ENCODE measurements at places on chromosomes 13 and 19. TPM values are rescaled to one million over a fixed set of nuclear protein-coding genes. Genes with fewer than 3 reads are reported as not detected.

The LILRB3 gene
- total RNA-seq, result 2.1 TPM

DNA sequence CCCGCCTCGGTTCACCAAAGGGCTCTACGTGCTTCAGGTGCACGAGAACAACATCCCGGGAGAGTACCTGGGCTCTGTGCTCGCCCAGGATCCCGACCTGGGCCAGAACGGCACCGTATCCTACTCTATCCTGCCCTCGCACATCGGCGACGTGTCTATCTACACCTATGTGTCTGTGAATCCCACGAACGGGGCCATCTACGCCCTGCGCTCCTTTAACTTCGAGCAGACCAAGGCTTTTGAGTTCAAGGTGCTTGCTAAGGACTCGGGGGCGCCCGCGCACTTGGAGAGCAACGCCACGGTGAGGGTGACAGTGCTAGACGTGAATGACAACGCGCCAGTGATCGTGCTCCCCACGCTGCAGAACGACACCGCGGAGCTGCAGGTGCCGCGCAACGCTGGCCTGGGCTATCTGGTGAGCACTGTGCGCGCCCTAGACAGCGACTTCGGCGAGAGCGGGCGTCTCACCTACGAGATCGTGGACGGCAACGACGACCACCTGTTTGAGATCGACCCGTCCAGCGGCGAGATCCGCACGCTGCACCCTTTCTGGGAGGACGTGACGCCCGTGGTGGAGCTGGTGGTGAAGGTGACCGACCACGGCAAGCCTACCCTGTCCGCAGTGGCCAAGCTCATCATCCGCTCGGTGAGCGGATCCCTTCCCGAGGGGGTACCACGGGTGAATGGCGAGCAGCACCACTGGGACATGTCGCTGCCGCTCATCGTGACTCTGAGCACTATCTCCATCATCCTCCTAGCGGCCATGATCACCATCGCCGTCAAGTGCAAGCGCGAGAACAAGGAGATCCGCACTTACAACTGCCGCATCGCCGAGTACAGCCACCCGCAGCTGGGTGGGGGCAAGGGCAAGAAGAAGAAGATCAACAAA, 2.6 kb downstream of the PCDH17 start:
- DNase-seq, result peak; percentile 26
- peaks cover 41% of the 10 kb centered on the region for H3K4me1 ChIP-seq
- no peak overlapping the region for H3K27ac ChIP-seq
- no peaks in the 10 kb centered on the region for H3K36me3 ChIP-seq
- H3K27me3 ChIP-seq, result peaks cover 12% of the 10 kb centered on the region

The ZNF350 gene
- 5.9 TPM for total RNA-seq

DNA sequence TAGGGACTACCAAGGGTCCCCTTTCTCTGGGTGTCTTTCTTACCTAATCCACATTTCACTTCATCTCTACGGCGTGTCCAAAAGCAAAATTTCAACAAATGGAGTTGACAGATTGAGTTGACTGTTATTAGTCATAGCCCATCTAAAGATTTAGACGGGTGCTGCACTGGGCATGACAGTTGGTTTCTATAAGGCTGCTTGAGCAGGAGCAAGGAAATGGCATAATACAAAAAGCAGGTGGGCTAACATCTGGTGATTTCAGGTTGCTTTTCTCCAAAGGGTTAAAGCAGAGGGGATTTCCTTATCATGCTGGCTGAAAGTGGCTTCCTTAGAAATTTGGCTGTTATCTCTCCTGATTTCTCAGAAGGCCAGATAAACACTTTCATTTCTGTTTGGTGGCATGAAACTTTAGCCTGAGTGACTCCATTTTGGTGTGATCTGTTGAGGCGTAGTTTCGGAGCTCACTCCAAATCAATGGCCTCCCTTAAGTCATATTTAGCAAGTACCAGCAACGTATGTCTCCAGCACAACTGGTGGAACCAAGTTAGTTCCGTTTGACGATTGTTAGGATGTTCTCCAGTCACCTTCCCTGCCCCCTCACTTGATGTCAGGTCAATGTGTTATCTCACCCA, 440.4 kb downstream of the FGF9 start:
- H3K4me1 ChIP-seq, result peaks cover 51% of the 10 kb centered on the region
- H3K27me3 ChIP-seq, result no peaks in the 10 kb centered on the region
- H3K4me3 ChIP-seq, result no peak overlapping the region
- no peak for DNase-seq
- no peak overlapping the region for H3K27ac ChIP-seq

DNA sequence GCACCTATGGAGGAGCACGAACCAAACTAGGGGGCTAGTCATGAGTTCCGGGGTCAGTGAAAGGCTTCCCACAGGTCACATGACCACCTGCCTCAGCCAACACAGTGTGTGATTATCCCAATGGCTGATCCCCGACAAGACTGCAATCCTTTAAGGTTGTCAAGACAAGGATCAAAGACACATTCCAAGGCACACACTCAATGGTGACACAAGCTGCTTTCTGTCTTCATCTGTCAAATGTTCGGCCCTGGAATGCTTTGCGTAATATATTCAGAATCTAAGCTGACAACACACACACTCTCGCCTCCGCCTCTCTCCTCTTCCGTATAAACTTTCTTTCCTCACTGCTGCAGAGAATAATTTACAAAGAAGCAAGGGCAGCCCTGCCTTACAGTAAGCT, 11.7 kb downstream of the RANBP3 start:
- peak overlapping the region; percentile 84 for H3K27ac ChIP-seq
- no peak overlapping the region for H3K4me3 ChIP-seq
- no peaks in the 10 kb centered on the region for H3K36me3 ChIP-seq
- no peaks in the 10 kb centered on the region for H3K27me3 ChIP-seq
- peak; percentile 48 for DNase-seq

The ZNF610 gene
- 0.78 TPM for total RNA-seq

- H3K4me3 ChIP-seq, result no peak overlapping the region
- no peaks in the 10 kb centered on the region for H3K36me3 ChIP-seq
- H3K4me1 ChIP-seq, result peaks cover 11% of the 10 kb centered on the region
- no peak for DNase-seq
- H3K27me3 ChIP-seq, result no peaks in the 10 kb centered on the region
Measured at GRCh38 chr19:718251-718951, 9.7 kb downstream of the PALM start.

- H3K27ac ChIP-seq, result peak overlapping the region; percentile 31
- no peaks in the 10 kb centered on the region for H3K36me3 ChIP-seq
- H3K4me3 ChIP-seq, result no peak overlapping the region
Measured at GRCh38 chr19:17499648-17500446, 11.6 kb upstream of the PGLS start.

- no peak overlapping the region for H3K4me3 ChIP-seq
- no peaks in the 10 kb centered on the region for H3K4me1 ChIP-seq
- no peaks in the 10 kb centered on the region for H3K27me3 ChIP-seq
- DNase-seq, result no peak
Measured at GRCh38 chr19:23314505-23315251, 64.5 kb upstream of the ZNF724 start.

DNA sequence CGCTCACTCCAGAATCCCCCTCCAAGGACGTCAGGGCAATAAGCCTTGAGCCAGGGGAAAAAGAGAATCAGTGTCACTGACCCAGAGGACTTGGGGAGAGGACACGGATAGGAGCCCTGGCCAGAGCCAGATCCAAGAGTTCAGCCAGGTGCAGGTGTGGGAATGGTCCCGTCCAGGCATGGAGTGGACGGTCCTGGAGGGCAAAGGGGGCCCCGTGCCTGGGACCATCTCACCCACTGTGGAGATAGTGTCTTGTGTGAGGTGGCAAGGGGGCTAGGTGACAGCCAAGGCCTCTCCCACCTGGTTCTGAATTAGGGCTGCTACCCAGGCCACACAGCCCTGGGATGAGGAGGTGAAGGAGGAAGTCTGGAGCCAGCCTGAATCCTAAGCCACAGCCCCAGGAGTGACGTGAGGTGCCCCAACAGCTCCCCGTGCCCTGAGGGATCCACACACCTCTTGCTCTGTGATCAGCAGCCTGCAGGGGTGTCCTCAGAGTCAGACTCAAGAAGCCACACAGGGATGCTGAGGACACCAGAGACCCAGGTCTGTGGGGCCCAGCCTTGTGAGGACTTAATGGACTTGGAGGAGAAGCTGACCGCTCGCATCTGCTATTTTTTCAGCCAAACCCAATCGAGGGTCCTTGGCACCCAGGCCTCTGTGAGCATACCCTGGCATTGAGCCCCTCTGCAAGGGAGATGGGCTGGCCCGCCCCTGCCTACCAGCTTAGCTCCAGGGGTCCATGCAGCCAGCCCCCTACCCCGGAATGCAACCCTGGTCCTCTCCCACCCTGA, 16.4 kb upstream of the ZNF14 start:
- no peaks in the 10 kb centered on the region for H3K36me3 ChIP-seq
- H3K4me1 ChIP-seq, result no peaks in the 10 kb centered on the region
- H3K27ac ChIP-seq, result no peak overlapping the region
- DNase-seq, result no peak
- no peak overlapping the region for H3K4me3 ChIP-seq

- no peak for DNase-seq
- no peaks in the 10 kb centered on the region for H3K4me1 ChIP-seq
- H3K4me3 ChIP-seq, result no peak overlapping the region
Measured at GRCh38 chr13:79171141-79172061, 234.7 kb downstream of the RBM26 start.

GRCh38 chr13:23965346-23965745, 68.0 kb upstream of the C1QTNF9B start:
- H3K27me3 ChIP-seq, result no peaks in the 10 kb centered on the region
- H3K36me3 ChIP-seq, result no peaks in the 10 kb centered on the region
- no peak overlapping the region for H3K27ac ChIP-seq
- no peak for DNase-seq
- H3K4me1 ChIP-seq, result peaks cover 14% of the 10 kb centered on the region

- no peak overlapping the region for H3K27ac ChIP-seq
- H3K27me3 ChIP-seq, result no peaks in the 10 kb centered on the region
- H3K4me3 ChIP-seq, result no peak overlapping the region
- DNase-seq, result no peak
- no peaks in the 10 kb centered on the region for H3K36me3 ChIP-seq
- peaks cover 18% of the 10 kb centered on the region for H3K4me1 ChIP-seq
Measured at GRCh38 chr13:98599502-98600328, 22.8 kb upstream of the STK24 start.

DNA sequence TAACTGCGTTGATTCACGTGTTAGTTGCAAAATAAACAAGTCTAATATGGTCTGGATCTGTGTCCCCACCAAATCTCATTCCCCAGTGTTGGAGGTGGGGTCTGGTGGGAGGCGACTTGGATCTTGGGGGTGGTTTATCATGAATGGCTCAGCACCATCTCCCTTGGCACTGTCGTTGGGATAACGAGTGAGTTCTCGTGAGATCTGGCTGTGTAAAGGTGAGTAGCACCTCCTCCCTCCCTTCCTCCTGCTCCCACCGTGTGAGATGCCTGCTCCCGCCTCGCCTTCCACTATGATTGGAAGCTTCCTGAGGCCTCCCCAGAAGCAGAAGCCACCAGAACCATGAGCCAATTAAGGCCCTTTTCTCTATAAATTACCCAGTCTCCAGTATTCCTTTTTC, 4.8 kb downstream of the PEAK3 start:
- DNase-seq, result no peak
- no peaks in the 10 kb centered on the region for H3K27me3 ChIP-seq
- no peak overlapping the region for H3K4me3 ChIP-seq
- H3K4me1 ChIP-seq, result peaks cover 44% of the 10 kb centered on the region
- H3K27ac ChIP-seq, result no peak overlapping the region

- no peaks in the 10 kb centered on the region for H3K27me3 ChIP-seq
- H3K4me1 ChIP-seq, result peaks cover 14% of the 10 kb centered on the region
- no peak within 1 kb of the TSS for H3K27ac ChIP-seq
- DNase-seq, result no peak
- H3K4me3 ChIP-seq, result no peak within 1 kb of the TSS
- no peaks in the 10 kb centered on the region for H3K36me3 ChIP-seq
Measured at GRCh38 chr19:58352760-58353671, at the start of gene A1BG. TSS of gene A1BG (minus strand) at chr19:58353492. CDS start at chr19:58353437, 55 bp downstream.

All from body of pancreas (tissue), 4 donors.